ENCODE measurements at places on chromosomes 1 and 21.

- DNase-seq, result peak; percentile 35
Observed at GRCh38 chr1:157193702-157194391, 55.7 kb upstream of the ETV3 start.

DNA sequence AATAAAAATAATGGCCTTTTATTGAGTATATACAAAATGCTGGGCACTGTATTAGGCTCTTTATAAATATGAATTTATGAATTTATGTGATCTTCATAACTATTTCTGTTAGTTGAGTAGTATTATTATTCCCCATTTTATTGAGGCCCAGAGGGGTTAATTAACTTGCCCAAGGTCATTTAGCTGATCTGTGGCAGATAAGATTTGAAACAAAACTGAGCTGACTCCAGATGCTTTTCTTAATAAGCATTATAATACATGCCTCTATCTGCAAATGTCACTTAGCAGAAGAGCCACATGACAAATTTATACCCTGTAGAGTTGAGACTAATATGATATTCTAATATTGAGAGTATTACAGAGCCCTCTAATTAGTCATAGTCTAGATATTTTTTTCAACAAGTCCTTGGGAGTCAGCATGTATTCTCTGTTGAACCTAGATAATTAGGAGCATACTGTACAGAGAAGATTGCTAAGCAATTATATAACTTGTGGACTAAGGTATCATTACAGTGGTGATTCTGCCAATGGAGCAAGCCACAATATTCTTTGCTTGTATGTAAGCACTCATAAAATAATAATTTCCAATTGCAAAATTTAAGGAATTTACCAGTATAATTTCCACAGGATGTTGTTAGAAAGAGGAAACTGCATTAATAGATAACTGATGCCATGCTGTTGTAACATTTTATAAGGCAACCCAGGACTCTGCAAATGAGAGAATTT, 112.0 kb downstream of the LRRC40 start:
- no peak for DNase-seq

DNA sequence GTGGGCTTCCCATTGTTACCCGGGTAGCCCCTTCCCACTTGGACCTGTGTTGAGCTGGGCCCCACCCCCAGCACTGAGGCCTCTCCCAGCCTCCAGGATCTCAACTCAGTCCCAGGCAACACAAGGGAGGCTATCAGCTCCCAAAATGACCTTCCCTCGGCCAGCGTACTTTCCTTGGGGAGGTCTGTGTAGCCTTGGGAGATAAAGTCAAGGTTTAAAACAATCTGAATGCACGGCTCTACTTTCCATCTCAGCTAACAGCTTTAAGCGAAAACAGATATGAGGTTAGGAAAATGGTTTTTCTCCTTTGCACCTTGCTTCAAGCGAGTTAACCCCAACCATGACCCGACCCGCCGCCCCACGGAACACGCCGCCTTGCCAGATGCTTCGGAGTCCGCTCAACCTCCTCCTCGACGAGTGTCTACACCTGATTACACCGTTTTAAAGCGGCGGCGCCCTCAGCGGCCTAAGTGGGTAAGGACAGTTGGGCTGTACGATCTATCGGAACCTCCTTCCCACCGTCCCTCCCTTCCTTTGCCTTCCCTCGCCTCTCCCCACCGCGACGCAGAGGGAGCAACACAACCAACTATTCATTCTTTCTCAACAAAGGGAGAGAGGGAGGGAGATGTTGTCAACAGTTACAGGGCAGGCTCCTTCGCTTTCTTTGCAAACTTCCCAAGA, 1.1 kb downstream of the BCAR3 start:
- peak; percentile 65 for DNase-seq

DNA sequence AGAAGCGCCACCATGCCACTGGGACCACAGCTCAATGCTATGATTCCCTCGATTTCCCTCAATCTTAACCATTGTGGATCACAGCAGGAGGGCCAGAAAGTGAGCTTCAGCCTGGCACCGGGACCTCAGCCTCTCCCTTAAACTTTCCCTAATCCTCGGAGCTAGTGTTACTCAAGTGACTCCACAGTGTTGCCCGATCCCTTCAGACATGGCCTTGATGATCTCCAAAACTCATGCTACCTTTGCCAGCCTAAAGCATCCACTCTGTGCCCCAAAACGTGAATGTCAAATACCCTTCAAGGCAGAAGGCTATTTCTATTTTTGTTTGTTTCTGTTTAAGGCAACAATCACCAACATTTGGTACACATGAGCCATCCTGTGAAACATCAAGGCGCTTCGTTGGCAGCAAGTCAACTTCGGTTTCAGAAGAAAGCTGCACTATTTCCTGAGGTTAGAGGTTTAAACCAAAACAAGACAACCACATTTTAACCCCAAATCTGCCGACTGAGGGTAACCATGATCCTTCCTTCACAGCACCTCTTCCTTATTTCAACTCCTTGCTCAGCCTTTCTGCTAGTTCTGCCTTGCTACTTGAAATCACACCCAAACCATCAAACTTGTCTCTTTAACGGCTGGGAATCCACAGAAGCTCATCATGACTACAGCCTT, 94.4 kb upstream of the KRTAP19-8 start:
- DNase-seq, result no peak

DNA sequence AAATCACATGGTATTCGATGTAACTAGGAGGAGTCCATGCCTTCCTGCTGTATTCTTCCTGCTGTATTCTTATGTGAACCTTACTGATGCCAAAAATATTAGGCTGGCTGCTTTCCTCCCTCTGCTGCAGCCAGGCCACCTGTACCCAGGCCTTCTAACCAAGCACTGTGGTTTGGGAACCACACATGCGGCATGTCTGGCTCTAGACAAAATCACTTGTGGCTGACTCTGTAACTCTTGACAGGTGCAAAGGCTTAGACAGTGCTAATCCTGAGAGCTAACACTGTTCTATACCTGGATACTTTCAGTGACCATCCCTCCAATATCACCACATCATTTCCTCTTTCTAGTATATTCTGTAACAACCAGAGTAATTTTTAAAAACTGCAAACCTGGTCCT, 67.7 kb downstream of the PCP4 start:
- DNase-seq, result no peak

- no peak for DNase-seq
Observed at GRCh38 chr1:243256590-243256989, 749 bp downstream of the SDCCAG8 start.

- no peak for DNase-seq
Observed at GRCh38 chr1:238753252-238753651, 633.1 kb upstream of the CHRM3 start.

- no peak for DNase-seq
Observed at GRCh38 chr1:47644212-47644573, 206.3 kb downstream of the FOXD2 start.

GRCh38 chr1:7878027-7878426, 25.2 kb upstream of the UTS2 start:
- no peak for DNase-seq

DNA sequence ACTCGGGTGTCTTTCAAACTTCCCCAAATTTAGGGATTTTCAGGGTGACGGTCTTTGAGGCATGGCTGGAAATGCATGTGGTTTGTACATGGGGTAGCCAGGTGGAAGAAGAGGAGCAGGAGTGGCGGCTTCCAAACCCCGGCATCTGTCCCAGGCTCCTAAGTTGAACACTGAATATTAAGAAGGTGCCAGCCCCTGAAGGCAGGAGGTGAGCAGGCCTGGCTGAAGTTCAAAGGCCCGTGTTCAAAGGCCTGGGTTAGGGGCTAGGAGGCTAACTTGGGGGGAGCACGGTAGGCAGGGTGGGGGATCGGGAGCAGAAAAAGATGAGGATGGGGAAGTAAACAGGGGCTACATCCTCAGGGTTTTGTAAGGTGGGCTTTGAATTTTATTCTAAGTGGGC, 42.8 kb downstream of the ELK4 start:
- DNase-seq, result no peak

DNA sequence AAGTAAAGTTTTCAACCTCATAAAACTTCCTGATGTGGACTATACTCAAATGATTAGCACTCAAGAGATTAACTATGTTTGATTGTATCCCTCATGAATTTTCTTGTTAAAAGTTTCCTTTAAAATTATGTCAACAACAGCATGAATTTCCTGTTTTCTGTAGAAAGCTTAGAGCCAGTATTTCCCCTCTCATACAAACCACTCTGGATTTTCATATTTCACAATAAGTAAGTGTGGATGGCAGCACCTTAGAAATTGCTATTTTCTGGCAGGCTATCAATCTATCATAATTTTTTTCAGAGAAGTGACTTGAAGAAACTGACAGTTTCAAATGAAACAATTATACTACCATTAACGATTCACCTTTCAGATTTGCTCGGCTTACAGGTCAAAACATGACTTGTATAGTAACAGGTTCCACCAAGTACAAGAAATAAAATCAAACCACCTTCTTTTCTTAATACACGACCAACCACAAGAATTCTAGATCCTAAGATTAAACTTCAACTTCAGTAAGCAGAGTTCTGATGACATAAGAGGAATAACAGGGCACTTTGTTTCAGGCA, 20.8 kb downstream of the ELK4 start:
- no peak for DNase-seq

DNA sequence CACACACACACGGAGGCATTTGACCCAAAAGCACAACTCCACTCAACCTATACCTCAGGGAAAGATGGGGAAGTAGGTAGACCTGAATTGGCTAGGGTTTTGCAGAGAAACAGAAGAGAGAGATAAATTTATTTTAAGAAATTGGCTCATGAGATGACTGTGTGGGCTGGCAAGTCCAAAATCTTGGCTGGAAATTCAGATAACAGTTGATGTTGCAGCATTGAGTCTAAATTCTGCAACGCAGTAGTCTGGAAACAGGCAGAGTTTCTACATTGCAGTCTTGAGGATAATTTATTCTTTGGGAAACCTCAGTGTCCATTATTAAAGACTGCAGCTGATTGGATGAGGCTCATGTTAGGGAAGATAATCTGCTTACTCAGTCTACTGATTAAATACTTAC, 4.3 kb upstream of the LCE2B start:
- no peak for DNase-seq

DNA sequence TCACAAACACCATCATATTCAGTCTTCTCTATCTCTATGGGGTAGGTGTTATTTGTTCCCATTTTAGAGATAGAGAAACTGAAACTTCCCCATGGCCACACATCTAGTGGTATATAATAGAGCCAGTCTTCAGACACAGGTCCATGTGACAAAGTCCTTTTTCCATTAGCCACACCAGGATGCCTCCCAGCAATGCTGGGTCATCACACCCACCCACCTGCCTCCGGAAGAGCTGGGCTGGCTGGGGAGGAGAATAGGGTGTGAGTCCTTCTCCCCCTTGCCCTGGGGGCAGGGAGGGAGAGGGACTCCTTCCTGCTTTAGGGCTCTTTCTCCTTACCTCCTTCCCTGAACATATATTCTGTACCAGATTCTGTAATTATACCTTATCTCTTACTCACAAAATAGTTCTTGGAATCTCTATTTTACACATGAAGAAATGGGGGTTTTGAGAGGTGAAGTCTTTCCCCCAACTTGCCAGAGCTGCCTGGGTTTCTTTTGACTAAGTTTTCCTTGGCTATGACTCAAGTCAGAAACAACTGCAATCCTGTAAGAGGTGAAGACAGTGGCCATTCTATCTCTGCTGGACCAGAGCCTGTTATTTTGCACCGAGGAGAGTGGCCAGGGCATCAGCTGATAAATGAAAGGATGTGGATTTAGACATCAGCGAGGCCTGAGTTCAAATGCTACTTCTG, 30.0 kb downstream of the SOX13 start:
- DNase-seq, result no peak

DNA sequence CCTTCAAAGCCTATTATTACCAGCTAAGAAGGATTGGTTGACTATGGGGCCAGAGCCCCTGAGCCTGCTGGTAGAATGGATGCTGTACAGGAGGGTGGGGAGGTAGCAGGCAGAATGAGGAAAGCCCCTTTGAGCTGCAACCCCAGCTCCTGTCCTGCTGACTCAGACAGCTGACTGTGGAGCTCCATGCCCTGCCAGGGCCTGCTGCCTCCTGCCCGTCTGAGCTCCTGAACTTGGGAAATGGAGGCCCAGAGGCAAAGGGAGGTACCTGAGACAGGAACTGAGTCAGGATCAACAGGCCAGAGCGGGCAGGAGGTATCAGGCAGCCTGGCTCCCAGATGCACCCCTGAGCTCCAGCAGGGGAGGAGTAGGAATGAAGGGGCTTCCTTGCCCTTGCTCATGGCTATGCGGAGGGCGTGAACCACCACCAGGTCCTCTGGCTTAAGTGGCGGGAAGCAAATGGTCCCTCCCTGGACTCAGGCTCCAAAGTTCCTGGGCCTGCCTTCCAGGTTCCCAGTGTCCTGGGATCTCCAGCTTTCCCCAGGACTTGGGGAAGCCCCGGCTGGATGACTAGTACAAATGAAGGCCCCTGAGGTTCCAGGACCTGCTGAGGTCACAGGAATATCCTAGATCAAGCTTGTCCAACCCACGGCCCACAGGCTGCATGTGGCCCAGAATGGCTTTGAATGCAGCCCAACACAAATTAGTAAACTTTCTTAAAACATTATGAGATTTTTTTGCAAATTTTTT, 3.9 kb upstream of the SFN start:
- no peak for DNase-seq

- DNase-seq, result no peak
Observed at GRCh38 chr1:162666006-162666645, 33.9 kb downstream of the DDR2 start.

DNA sequence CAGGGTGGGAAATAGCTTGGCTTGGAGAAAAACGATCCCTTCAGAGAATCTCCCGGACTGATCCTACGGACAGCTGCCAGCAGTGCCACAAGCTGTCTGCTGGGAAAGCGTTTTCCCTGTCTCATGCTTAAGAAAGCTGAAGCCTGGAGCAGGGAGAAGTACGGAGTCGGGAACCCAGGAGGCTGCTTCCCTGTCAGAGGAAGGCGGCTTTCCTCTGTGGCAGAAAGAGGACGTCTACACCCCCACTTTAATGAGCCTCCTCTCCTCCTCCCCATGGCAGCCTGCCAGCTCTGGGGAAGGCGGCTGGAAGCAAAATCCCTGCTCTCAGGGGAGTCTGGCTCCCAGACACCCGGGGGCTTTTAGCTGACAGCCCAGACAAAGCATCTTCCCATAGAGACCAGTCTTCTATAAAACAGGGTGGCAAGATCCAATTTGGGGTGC, 7.3 kb downstream of the KIF21B start:
- peak; percentile 84 for DNase-seq

- no peak for DNase-seq
Observed at GRCh38 chr1:3000671-3001470, 20.4 kb upstream of the ACTRT2 start.

DNA sequence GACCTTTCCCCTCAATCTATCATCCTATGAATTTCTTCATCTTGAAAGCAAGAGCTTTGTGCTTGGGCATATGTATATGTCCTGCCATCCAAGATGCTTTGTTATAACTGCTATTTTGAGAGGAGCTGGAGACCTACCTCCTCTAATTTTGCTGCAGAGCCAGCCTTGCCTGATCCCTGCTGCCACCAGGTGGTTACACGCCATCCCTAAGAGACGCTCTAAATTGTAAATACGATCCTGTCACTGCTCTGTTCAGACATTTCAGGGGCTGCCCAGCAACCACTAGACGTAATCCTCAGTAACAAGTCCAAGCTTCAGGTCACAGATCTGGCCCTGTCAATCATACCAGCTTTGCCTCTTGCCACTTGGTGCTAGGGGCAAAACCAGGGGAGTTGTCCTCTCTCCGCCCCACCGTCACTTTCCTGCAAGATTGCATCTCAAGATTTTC, 32.9 kb downstream of the GPA33 start:
- DNase-seq, result peak; percentile 67
